ENCODE measurements at places on chromosomes 6 and 20.

- no peak for DNase-seq
Measured at GRCh38 chr20:10179574-10180298, 38.9 kb upstream of the SNAP25 start.

- DNase-seq, result no peak
Measured at GRCh38 chr6:134308800-134309199, 9.1 kb downstream of the SGK1 start.

- DNase-seq, result no peak
Measured at GRCh38 chr6:67127041-67127440, 1420.0 kb upstream of the EYS start.

GRCh38 chr6:159213405-159213804 lies 44.2 kb downstream of the FNDC1 start:
- no peak for DNase-seq

DNA sequence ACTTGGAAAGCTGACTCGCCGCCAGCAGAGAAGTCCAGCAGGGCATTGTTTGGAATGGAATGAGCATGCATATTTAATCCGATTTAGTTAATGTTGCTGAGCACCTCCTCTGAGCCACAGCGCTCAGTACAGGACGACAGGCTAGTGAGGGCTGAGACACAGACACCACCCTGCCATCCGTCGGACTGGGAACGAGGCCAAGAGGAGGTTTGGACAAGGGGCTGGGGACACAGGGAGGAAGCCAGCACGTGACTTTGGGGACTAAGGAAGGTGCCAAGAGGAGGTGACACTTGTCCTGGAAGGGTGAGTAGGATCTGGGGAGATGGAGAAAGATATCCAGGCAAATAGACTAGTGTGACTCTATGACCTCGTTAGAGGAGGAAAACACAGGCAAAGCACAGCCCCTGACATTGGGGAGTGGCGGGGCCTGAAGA lies 152.5 kb upstream of the ECI2 start:
- no peak for DNase-seq
